ENCODE measurements at places on chromosomes 12 and 14. TPM values are rescaled to one million over a fixed set of nuclear protein-coding genes. Genes with fewer than 3 reads are reported as not detected.

The PTPRO gene
- 6.4 TPM for polyA plus RNA-seq

The EXOC5 gene
- polyA plus RNA-seq: 50.6 TPM

The ZNF384 gene
- polyA plus RNA-seq: 23.8 TPM

The MYF5 gene
- polyA plus RNA-seq: not detected

The ADCY4 gene
- 0.25 TPM for polyA plus RNA-seq

GRCh38 chr14:64966976-64967375 lies 5.2 kb downstream of the RAB15 start:
- no peak for DNase-seq

DNA sequence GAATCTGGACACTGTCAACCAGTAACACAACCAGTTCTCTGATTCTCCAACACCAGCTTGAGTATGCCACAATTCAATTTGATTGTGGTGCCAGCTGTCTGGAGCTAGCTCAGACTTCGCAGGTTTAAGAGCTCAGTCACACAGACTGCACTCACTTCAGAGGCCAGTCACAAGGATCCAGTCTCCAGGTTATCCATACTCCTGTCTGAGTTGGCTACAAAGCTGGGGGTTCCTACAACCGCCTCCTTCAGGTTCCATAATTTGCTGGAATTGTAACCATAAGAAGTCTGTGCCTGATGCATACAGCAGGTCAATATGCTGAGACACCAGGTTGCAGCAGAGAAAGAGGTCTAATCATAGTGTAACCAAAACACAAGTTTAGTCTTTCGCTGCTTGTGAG lies 70.5 kb upstream of the CPSF6 start:
- DNase-seq: no peak

GRCh38 chr12:19409376-19409775 lies 29.9 kb upstream of the AEBP2 start:
- DNase-seq: no peak

DNA sequence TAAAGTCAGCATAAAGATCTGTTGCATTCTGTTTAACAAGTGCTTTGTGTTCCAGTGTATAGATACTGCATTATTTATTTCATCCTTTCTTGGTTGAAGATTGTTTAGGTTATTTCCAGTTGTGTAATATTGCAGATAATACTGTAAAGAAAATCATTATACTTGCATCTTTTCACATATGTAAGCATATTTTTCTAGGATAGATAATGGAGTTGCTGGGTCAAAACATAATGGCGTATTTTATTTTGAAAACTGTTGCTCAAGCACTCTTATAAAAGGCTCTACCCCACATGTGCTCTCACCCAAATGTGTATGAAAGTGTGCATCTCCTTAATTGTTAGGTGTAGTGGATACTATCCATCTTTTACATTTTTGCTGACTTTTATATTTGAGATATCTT lies 274.4 kb downstream of the FBXL14 start:
- no peak for DNase-seq

DNA sequence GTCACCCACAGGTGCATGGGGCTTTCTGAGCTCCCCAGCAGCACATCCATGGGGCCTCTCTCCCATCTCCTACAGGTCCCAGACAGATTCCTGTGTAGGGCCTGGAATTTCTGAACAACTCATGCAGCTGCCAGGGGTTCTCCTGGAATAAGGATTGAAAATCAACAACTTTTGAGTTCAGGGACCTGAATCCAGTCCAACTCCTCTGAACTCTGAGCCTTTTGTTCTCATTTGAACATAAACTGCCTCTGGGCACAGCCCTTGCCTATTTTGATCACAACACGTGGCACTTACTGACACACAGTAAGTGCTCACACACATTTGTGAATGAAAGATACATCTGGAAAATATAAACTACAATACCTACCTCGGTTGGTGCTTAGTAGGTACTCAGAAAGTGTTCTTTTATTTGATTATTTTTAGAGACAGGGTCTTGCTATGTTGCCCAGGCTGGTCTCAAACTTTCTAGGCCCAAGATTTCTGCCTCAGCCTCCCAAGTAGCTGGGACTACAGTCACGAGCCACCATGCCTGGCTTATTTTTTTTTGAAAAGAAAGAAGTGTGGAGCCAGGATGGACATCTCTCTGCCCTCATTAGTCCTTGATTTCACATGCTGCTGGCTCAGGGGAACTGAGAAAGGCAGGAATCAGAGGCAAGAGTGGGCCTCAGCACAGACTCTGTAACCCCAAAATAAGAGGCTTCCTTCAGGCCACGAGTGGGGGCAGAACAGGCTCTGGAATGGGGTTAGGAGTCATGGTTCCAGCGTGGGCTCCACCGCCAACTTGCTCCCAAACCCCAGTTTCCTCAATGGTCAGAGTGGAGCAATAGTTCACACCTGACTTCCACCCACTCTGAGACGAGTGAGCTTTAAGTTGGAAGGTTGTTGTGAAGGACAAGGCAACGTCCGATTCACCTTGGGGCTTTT lies 27.0 kb downstream of the SYNE3 start:
- DNase-seq: no peak

- no peak for DNase-seq
Measured at GRCh38 chr12:121139286-121139685, 6.6 kb downstream of the P2RX7 start.

DNA sequence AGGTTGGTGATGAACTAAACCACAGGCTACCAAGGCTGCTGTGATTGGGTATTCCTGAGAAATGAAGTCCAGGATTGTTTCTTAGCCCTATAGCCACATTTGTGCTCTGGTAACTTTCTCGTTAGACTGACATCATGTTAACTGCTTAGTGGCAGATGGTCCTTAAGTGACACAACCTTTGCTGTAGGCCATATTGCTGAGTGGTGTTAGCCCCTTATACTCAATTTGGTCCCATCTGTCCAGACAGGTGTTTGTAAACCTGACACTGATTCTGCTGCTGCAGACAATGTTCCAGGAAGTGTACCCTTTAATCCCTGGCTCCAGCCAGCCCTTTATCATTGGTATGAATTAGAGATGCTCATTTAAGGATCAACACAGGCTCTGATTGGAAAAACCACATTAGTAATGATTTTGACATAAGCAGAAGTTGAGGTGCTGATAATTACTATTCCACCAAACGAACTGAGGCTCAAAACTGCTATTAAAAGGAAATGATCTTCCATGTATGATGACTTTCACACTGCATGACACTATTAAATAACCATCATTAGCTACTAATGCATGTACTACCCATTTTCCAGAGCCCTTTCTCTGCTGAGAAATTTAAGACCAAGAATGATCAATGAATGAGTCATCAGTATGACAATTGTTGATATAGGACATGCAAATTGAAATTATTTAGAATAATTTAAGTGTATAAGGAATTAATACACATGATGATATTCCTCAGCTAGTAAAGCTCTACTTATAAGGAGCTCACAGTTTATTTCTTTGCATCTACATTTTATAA lies 3.6 kb upstream of the SSTR1 start:
- DNase-seq: no peak

- DNase-seq: no peak
Measured at GRCh38 chr14:52391881-52392615, 77.9 kb downstream of the PTGER2 start.

DNA sequence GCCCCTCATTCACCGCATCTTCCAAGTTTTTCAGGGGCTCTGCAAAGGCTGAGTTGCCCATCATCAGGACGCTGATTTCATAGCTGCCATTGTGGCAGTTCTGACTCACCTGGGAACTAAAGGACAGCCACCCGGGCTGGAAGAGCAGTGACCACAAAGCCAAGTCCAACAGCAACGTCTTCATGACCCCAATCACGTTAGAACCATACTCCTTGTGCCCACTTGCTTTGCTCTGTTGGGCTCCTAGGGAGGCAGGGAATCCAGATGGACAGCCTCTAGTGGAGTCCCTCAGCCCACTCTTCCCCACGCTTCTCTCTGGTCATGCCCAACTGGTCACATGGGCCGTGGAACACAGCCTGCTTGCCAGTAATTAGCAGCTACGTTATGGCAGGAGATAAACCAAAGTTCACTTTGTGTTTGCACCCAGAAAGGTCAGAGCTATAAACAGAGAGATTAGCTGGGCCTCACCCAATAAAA lies at the start of gene GUCY2C:
TSS of gene GUCY2C (minus strand) at position 335 of the 477 bp plus-strand sequence. CDS start at position 184, 151 bp downstream.
- no peak for DNase-seq
